Right lung (tissue), 10 donors: ENCODE measurements at places on chromosomes 5 and 9. TPM values are rescaled to one million over a fixed set of nuclear protein-coding genes. Genes with fewer than 3 reads are reported as not detected.
A peak's percentile ranks its signal among the peaks of the same experiment; 100 is the strongest.

The C9orf85 gene
- polyA plus RNA-seq: 21.4 TPM

The TAF11L4 gene
- not detected for polyA plus RNA-seq

The SPATA31A3 gene
- not detected for polyA plus RNA-seq

The CENPP gene
- 5.9 TPM for polyA plus RNA-seq

The POC5 gene
- polyA plus RNA-seq: 17.3 TPM

The LECT2 gene
- 0.79 TPM for polyA plus RNA-seq

The IFNA13 gene
- 0.13 TPM for polyA plus RNA-seq

DNA sequence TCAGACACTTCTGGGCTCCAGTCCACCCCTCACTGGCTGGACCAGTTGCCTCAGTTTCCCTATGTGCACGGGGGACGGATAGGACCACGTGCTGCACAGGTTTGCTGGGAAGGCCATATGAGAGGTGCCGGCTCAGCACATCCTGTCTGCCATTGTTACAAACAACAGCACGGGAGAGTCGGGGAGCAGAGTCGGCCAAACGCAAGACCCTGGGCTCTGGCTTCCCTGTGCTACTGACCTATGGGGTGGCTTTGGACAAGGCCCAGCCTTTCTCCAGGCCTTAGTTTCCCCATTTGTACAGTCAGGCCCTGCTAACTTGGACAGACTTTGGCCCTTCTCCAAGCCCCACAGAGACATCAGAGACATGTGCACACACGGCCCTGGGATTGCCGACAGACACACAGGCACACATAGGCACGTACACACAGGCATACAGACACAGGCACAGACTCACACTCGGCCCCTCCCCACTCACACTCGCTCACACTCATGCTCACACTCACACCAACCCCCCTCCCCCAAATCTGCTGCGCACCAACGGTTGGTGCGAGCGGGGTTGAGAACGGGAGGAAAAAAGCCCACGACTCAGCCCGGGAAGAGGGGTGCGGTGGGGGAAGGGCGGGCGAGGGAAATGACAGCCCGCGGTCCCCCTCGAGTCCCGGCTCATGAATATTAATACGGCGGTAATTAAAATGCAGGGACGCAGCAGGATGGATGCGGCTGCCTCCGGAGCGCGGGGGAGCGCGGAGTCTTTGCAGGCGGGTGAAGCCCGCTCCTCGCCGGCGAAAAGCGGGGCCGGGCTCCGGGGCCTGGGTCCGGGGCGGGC is 133.0 kb downstream of the C9orf50 start:
- DNase-seq: no peak

DNA sequence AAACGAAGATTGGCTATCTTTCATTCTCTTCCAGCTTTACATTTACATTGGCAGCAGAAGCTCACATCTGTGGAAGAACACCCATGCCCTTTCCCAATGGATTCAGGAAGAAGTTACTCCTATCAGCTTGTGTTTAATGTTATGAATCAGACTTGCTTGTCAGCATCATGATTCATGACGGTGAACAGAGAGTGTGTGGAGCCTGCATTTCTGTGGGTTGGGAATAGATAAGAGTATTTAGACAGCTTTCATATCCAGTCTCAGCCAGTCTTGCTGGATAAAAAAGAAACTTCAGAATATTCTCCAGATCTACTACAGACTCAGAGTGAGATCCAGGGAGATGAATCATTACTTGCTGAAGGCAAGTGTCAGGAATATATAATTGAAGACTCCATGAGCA is 812.9 kb upstream of the ZNF608 start:
- no peak for DNase-seq

GRCh38 chr9:1383899-1384455 is 333.8 kb downstream of the DMRT2 start:
- DNase-seq: no peak

GRCh38 chr5:109803854-109804253 is 114.1 kb downstream of the MAN2A1 start:
- no peak for DNase-seq

GRCh38 chr5:112919972-112920371 is 2.1 kb downstream of the REEP5 start:
- no peak for DNase-seq

- no peak for DNase-seq
Measured at GRCh38 chr9:135247227-135247930, 159.9 kb downstream of the OLFM1 start.

DNA sequence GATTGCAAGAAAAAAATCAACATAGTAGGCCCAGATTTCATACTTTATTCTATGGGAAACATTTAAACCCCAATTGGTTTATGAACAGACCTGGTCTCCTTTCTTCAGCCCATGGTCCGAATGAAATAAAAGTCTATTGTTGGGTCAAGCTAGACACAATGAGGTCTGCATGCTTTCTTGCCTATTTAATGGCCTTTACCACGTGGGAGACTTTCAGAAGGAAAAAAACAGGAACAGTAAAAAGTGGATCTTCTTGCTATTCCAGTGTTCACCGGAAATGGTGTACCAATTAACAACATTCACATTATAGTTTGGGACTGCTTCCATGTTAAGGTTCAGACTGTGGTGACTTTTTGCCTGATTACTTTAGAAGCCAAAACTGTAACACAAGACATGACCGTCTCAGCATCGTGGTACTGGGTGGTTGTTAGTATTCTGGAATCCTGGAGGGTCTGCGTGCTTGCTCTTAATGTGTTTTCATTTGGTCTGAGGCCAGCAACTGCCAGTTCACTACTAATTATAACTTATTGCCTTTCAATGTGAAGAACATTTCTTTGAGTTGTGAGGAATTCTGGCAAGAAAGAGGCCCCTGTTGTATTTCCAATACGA is 85.4 kb upstream of the PRRC1 start:
- DNase-seq: no peak

DNA sequence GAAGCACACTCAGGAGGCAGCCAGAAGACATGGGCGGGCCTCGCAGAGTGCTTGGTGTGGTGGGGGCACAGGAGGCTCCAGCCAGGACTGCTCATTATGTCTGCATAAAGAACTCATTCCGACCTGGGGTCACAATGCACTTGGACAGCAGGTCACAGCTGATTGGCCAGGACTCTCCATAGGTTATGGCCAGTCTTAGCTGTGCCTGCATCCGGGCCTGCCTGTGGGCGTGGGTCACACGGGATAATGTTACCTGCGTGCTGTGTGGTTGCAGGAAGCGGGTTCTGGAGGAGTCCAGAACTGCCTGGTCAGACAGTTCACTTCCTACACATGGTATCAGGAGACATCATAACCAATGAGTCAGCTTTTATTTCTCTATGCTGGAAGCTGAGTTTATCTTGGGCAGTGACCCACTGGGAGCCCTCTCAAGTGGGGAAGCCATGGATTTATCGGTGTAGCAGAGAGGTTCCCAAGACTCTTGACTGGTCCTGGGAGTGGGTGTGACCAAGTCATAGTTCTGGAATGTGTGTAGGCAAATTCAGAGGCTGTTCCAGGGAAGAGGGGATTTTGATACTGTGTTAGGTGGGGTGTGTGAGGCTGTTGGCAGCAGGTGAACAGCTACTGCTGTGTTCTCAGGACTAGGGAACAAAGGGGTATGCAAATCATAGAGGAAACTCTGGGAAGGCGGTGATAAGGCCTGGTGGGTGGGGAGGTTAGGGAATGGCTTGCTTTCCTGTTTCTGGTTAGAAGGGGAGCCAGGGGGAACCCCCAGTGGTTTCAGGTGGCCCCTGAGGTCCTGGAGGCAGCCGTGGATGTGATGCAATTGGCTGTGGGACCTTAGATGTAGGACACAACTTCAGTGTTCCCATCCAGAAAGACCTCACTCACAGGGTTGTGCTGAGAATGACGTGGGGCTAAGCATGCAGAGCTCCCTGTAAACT is 51.3 kb downstream of the ARHGEF37 start:
- DNase-seq: no peak

- DNase-seq: no peak
Measured at GRCh38 chr5:79746642-79747569, 57.3 kb downstream of the CMYA5 start.

DNA sequence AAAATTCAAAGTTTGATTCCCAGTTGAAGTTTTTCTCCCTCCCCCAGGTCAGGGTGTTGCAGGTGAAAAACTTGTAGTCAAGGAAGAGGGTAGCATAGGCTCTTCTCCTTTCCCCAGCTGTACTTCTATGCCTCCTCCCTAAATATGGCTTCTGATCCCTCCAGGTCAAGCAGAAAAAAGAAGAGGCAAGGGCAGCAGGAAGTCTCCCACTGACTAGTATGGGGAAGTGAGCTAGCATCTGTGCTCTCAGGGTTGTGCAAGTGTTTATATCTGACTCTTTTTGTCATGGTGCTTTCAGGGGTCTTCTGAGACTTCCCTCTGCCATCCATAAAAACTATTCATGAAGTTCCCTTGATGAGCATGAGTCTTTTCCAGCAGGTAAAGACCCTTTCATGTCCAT is 76.0 kb downstream of the ATPSCKMT start:
- DNase-seq: no peak

DNA sequence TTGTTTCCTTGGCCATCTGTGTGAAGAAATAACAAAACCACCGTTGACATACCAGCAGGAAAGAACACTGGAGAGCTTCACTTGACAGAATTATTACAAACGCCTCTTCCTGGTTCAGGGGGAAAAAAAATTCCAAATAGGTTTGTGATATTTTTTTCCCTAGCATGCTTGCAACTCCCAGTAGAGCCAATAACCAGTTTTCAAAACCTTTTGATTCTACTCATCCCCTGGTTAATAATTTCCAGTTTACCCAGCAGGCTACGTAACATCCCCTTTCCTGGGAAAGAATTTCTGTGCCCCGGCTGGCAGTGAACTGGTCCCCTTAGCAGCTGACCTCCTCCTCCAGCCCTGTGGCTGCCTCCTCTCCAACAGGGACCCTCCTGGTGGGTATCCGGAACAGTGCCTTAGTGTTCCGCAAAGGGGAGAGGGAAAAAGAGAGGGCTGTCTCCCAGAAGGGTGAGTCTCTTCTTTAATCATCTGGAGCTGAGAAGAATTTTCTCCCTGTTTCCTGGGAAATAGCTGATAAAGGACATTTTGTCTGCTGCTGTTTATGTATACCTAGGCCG is 72.8 kb upstream of the BOD1 start:
- no peak for DNase-seq

DNA sequence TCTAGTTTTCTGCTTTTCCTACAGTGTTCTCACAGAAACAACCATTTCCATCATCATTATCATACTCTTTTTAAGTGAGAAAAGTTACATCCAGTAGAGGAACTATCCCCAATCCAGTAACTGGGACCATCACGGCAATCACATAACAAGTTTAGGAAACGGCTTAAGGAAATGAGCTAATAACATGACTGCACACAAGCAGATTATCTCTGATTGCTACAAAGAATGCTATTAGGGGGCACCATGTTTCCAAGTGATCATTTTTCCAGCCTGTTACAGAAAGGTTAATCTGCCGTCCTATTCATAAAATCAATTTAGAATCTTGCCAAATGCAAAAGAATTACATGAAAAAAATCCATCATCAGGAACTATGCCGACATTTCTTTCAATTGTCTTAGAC is 94.6 kb downstream of the EFNA5 start:
- no peak for DNase-seq

GRCh38 chr9:5817862-5818261 is 15.1 kb downstream of the ERMP1 start:
- DNase-seq: no peak

GRCh38 chr9:115202960-115203751 is 85.2 kb upstream of the TNC start:
- peak; percentile 68 for DNase-seq

DNA sequence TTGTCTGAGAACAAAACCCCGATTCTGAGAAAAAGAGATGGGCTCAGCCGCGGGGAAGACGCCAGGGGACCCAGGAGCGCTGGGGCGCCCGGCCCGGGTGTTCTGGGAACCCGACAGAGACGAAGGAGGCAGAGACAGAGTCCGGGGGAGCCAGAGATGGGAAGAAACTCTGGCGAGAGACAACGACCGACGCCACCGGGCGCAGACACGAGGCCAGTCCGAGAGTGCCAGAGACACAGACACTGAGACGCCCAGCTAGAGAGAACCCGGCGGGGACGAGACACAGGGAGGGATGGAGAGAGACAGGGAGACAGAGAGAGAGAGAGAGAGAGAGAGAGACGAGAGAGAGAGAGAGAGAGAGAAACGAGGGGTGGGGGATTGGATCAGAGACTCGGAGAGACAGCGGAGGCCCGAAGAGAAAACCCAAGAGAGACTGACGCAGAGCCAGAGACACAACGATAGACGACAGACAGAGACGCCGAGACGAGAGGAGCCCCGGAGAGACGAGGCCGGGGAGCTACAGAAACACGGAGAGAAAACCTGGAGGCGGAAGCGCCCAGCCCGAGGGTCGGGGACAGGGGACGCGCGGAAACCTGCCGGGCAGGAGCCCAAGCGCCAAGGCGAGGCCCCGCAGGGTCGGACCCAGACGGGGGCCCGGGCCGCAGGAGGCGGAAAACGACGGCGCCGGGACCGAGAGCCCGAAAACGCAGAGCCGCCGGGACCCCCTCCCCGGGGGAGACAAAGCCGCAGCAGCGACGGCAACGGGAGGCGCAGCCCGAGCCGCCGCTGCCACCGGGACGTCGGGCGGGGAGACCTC is 3.3 kb downstream of the NR5A1 start:
- no peak for DNase-seq
